A673 (cell line): ENCODE measurements at places on chromosomes 7 and 10. TPM values are rescaled to one million over a fixed set of nuclear protein-coding genes. Genes with fewer than 3 reads are reported as not detected.

DNA sequence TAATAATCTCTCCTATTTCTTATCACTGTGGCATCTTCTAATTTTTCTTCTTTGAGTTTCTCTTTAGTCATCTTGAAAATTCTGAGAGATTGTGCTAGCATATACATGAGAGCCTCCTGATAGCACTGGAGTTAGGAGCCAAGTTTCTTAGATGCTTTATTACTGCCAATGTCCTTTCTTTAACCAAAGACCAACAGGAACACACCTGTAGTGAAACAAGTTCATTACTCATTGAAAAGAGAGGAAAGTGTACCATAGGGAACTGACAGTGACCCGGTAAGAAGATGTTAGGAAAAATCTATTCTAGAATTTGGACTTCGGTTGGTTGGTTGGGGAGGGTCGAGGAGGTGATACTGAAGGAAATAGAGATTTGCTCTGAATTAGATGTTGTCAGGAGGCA is 27.1 kb upstream of the CD36 start:
- no peaks in the 10 kb centered on the region for H3K36me3 ChIP-seq
- no peak for DNase-seq
- H3K4me1 ChIP-seq = peaks cover 25% of the 10 kb centered on the region

DNA sequence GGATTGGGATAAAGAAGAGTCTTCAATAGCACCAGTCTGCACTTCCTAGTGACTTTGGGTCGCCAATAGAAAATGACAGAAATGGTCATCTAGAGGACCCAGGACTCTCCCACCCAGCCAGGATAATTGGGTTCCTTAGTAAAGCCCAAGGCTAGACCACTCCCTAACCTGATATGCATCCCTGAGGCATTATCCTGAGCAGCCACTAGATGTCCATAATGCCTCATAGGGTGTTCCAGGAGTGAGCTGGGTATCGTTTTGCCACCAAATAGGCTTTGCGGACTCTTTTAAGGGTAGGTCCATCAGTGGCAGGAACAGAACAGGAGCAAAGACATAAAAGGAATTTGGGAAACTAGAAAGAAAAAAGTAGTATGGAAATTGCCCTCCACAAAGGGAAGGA is 4.5 kb upstream of the LRRC4 start:
- no peak overlapping the region for H3K27ac ChIP-seq
- H3K27me3 ChIP-seq = no peaks in the 10 kb centered on the region
- H3K4me1 ChIP-seq = no peaks in the 10 kb centered on the region
- DNase-seq = peak; percentile 55

DNA sequence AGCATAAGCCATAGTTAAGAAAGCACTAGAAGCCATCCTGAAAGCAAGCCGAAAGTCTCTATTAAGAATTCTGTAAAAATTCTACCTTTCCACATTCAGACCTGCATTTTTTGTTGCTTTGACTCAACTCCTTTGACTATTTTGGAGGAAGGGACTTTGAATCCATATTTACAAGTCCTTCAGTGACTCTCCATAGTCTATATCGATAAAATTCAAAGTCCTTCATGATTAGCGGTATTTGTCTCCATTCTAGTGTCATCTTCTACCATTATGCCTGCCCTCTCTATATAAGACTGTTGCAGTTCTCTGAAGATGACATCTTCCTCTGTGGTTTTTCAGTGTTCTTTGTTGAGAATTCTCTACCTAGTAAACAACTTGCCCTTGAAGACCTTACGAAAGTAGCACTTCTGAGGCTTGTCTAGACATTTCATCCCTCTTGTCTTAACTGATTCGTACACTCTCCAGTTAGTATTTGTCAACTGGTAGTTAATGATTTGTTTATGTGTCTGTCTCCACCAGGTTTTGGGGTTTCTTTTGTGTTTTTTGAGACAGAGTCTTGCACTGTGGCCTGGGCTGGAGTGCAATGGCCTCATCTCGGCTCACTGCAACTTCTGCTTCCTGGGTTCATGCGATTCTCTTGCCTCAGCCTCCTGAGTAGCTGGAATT is 1.7 kb downstream of the CCSER2 start:
- no peaks in the 10 kb centered on the region for H3K27me3 ChIP-seq
- H3K27ac ChIP-seq = no peak overlapping the region
- no peak for DNase-seq
- peaks cover 10% of the 10 kb centered on the region for H3K4me1 ChIP-seq
- H3K36me3 ChIP-seq = no peaks in the 10 kb centered on the region

ARHGEF35 gene
- 3.5 and 4.6 TPM in 2 replicates for total RNA-seq

C10orf90 gene
- not detected in 2 replicates for total RNA-seq
